Thoracic aorta (tissue), 2 donors: ENCODE measurements at places on chromosomes 3 and 15.

DNA sequence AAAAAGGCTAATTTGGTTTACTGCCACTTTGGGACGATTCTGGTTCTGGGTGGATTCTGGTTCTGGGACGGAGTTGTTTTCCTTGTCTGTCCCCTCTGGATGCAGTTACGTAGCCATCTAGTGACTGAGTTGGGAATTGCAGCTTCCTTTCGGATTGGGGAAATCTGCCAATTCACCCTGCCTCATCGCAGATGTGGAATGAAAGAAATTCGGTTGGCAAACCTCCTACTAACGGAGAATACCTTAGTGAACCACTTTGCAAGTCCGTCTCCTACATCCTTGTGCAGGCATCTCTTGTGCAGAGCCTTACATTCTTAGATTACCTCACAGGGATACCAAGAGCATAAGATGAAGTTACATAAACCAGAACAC lies 31.5 kb upstream of the AP4E1 start:
- peak; percentile 60 for DNase-seq
- H3K27ac ChIP-seq, result no peak overlapping the region
- no peaks in the 10 kb centered on the region for H3K27me3 ChIP-seq
- no peaks in the 10 kb centered on the region for H3K36me3 ChIP-seq
- peak overlapping the region; percentile 74 for H3K4me3 ChIP-seq

DNA sequence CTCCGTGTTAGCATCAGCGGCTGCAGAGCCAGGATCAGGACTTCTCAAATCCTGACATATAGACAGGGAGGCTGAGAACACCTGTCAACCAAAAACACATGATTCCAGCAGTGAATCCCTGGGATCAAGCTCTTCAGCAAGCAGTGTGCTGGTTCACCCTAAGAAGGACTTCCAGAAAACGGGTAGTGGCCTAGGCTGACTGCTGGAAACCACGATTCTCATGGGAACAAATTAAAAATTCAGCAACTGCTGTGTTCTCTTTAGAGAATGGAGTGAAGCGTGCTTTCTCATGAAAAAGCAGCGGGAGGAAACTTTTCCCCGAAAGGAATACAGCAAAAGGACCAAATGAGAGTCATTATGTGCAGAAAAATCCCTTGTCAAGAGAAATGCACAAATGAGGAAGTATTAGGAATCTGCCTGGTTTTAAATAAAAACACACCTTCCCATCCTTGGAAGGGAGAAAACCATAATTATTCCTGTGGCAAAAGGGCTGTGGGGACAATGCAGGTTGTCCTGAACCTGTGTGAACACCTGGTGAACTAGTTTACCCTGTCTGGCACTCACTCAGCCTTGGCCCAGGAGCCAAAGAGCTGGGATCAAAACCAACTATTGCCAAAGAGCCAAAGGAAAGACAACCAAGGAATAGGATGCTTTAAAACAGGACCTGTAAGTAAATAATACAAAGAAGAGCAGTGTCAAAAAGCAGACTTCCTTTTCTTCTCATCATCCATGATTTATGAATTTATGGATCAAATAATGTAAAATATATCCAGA lies 13.4 kb downstream of the IL12A start:
- DNase-seq, result no peak
- H3K4me3 ChIP-seq, result no peak overlapping the region
- no peaks in the 10 kb centered on the region for H3K4me1 ChIP-seq
- no peak overlapping the region for H3K27ac ChIP-seq

DNA sequence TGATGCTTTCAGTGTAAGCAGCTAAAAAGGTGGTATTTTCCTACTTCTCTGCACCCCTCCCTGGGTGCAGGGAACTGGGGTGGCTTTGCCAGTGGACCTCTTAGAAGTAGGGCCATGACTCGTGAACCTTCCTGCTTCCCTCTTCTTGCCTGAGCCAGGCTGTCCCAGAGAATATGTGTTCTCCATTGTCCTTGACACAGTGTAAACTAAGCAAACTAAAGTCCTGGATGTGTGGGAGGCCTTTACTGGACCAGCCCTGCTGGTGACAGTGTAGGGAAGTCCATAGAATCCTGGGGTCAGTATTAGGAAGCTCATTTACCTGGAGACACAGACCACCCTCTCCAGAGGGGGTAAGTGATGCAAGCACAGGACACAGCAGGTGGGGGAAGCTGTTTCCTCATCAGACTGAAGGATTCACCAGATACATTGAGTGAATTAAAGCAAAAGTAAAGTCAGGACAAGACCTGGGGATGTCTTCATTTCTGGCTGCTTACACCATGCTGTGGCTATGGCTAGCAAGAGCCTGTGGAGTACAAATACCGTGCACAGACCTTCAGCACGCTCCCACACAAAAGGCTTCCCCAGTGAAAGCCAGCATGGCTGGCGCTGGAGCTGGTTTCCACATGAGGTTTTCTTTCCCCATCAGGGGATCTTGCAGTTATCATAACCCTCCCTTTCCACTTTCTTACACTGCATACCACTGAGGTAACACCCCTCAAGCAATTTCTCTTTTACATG lies 64.8 kb upstream of the LPP start:
- no peaks in the 10 kb centered on the region for H3K36me3 ChIP-seq
- H3K27me3 ChIP-seq, result no peaks in the 10 kb centered on the region
- no peak overlapping the region for H3K27ac ChIP-seq
- H3K4me1 ChIP-seq, result no peaks in the 10 kb centered on the region

DNA sequence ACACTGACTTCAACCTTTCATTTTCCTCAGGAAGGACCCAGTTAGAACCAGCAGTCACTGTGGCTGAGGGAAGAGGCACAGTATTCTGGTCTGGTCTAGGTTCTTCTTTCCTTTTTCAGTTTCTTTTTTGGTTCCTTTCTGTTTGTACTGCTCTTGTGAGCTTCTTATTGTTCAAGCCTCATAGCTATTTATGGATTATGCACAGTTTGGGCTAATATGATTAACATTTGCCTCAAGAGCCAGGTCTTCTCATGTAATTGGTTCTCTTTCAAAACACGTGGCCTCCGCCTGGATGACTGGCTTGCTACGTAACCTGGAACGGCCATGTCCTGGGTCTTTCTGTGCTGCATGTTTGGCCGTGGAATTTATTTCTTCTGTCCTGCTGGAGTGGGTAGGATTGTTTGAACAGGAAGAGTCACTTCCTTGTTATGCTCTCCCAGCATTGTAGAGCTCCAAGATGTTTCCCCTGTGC lies 43.3 kb downstream of the RBMS3 start:
- no peaks in the 10 kb centered on the region for H3K27me3 ChIP-seq
- H3K27ac ChIP-seq, result peak overlapping the region; percentile 94
- H3K36me3 ChIP-seq, result no peaks in the 10 kb centered on the region
- H3K4me1 ChIP-seq, result peaks cover 21% of the 10 kb centered on the region

- no peaks in the 10 kb centered on the region for H3K4me1 ChIP-seq
- no peaks in the 10 kb centered on the region for H3K27me3 ChIP-seq
- H3K4me3 ChIP-seq, result no peak overlapping the region
- no peak overlapping the region for H3K27ac ChIP-seq
These were observed 278.2 kb downstream of the ISL2 start for GRCh38 chr15:76614725-76615124.

DNA sequence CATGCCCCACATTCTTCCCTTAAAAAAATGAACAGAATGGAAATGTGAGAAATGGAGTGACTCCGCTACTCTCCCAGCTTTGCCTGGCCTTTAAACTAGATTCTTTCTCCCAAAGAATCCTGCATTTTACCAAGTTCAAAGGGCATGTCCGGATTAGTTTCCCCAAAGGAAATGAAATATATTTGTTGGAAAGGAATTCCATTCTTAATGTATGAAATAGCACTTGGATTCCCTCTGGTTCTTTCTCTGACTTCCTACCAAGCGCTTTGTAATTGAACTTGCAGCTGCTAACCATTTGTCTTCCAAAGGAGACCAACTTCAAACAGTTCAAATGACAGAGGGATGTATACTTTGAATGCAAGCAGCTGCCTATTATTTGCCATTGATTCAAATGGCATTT lies 18.9 kb downstream of the MAP2K1 start:
- H3K27ac ChIP-seq, result no peak overlapping the region
- DNase-seq, result no peak
- H3K27me3 ChIP-seq, result no peaks in the 10 kb centered on the region
- peaks cover 39% of the 10 kb centered on the region for H3K4me1 ChIP-seq
- peak overlapping the region; percentile 20 for H3K4me3 ChIP-seq

GRCh38 chr15:43105077-43105736 lies 631 bp downstream of the UBR1 start:
- DNase-seq, result no peak
- H3K4me3 ChIP-seq, result peak overlapping the region; percentile 97
- no peaks in the 10 kb centered on the region for H3K27me3 ChIP-seq
- peak overlapping the region; percentile 97 for H3K27ac ChIP-seq
- H3K4me1 ChIP-seq, result peaks cover 25% of the 10 kb centered on the region

DNA sequence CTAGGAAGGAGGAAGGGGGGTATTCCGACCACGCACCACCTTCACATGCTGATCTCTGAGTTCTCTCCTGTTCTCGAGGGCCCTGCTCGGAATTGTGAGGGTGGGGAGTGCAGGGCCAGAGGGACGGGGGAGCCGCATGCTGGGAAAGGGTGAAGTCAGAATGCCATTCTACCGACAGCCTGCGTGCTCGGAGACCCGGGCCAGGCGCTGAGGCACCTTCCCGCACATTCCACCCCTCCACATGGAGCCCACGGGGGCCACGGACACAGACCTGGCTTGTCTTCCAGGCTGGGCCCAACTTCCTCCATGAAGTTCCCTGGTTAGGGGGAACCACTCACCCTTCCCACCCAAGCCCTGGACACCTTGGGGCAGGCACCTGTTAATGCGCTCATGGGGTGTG lies 28.7 kb upstream of the PIGZ start:
- H3K4me1 ChIP-seq, result no peaks in the 10 kb centered on the region
- H3K36me3 ChIP-seq, result no peaks in the 10 kb centered on the region
- DNase-seq, result no peak
- H3K4me3 ChIP-seq, result no peak overlapping the region
- H3K27ac ChIP-seq, result no peak overlapping the region

DNA sequence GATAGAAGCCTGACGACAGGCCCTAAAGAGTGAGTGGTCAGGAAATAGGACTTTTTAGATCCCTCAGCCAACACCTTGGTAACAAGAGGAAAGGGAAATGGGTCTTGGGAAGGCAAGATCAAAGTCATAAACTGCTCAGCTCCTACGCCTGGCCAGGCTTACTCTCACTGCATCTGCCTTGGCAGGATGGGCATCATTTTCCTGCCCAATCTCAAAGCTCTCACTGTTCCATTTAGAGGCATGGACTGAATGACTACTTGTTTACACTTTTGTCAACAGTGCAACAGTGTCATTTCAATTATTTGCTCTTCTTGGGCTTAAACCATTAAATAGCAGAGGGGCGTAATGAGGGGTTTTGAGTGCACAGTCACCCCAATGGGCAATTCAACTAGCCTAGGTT lies 808.7 kb downstream of the GRM7 start:
- no peaks in the 10 kb centered on the region for H3K36me3 ChIP-seq
- no peak overlapping the region for H3K27ac ChIP-seq
- H3K27me3 ChIP-seq, result no peaks in the 10 kb centered on the region
- H3K4me1 ChIP-seq, result no peaks in the 10 kb centered on the region

DNA sequence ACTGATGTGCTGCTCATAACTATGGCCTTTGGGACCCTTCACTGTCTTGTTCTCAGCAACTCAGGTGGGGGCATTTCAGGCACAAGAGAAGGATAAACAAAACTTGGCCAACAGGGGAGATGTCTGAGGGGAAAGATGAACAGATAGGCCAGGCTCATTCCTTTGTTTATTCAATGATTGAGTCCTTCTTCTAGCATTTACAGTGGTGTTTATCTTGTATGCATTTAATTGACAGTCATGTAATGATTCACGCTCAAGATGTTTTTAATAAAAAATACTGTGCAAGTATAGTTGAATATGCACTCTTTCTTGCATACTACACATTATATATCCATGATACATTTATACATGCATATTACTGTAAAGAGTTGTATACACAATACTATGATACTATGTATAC lies 44.5 kb downstream of the RHCG start:
- H3K27me3 ChIP-seq, result no peaks in the 10 kb centered on the region
- H3K4me3 ChIP-seq, result no peak overlapping the region
- H3K27ac ChIP-seq, result no peak overlapping the region
- no peaks in the 10 kb centered on the region for H3K4me1 ChIP-seq
- no peaks in the 10 kb centered on the region for H3K36me3 ChIP-seq

DNA sequence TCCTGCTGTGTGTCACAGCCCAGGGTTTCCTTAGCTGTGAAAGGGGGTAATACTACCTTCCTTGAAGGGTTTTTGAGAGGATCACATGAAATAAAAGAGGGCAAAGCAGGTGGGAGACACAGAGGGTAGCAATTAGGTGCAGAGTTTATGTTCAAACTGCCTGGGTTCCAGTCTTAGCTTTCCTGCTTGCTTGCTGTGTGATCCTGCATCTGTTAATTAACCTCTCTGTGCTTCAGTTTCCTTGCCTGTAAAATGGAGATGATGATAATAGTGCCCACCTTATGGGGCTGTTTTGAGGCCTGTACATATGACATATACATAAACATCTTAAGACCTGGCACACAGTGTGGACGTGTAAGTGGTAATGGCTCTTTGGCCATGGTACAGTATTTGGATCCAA lies 35.0 kb downstream of the SPSB4 start:
- H3K4me1 ChIP-seq, result peaks cover 4% of the 10 kb centered on the region
- no peak overlapping the region for H3K4me3 ChIP-seq
- H3K27me3 ChIP-seq, result no peaks in the 10 kb centered on the region
- no peaks in the 10 kb centered on the region for H3K36me3 ChIP-seq
- no peak overlapping the region for H3K27ac ChIP-seq

GRCh38 chr3:189883113-189883753 lies 237.5 kb downstream of the P3H2 start:
- no peak for DNase-seq
- H3K27ac ChIP-seq, result no peak overlapping the region
- H3K4me1 ChIP-seq, result no peaks in the 10 kb centered on the region

GRCh38 chr3:134543113-134543512 lies 57.3 kb downstream of the CEP63 start:
- H3K27ac ChIP-seq, result no peak overlapping the region
- peaks cover 13% of the 10 kb centered on the region for H3K36me3 ChIP-seq
- DNase-seq, result no peak
- no peaks in the 10 kb centered on the region for H3K27me3 ChIP-seq

DNA sequence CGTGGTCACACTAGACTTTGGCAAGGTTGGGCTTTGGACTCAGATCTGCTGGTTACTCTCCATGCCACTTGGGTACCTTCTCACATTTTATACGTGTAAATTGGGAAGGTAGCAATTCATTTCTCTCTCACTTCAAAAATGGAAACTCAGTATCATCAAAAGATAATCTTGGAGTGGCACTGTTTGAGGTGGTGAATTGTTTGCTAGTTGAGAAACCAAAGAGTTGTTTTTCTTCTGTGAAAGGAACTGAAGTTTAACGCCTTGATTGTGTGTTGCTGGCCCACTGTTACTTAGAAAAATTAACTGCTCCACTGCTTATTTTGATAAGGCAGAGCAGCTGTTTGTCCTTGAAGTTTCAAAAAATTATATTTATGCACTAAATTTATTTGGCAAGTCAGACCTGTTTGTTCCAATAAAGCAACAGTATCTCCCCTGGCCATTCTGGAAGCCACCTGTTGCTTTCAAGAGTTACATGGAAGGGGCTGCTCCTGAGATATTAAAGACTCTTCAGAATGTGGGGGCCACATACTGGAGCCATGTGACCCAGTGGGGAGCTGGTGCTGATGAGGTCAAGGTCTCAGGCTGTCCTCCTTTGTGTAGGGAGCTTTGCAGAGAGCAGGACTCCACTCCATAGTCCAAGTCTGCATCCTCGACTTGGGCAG lies 16.2 kb downstream of the PLCL2 start:
- no peaks in the 10 kb centered on the region for H3K36me3 ChIP-seq
- H3K27me3 ChIP-seq, result no peaks in the 10 kb centered on the region
- H3K4me1 ChIP-seq, result peaks cover 46% of the 10 kb centered on the region
- H3K27ac ChIP-seq, result no peak overlapping the region
- DNase-seq, result no peak
